ENCODE measurements at places on chromosomes 6 and 20. TPM values are rescaled to one million over a fixed set of nuclear protein-coding genes. Genes with fewer than 3 reads are reported as not detected.

Gene APOBEC2
- not detected for total RNA-seq

Gene WFDC2
- not detected for total RNA-seq

Gene SLC32A1
- not detected for total RNA-seq

Gene DAAM2
- total RNA-seq = 96.0 TPM

Gene CCN6
- total RNA-seq = 0.10 TPM

Gene C20orf202
- total RNA-seq = 0.07 TPM

Gene FOXQ1
- 0.03 TPM for total RNA-seq

Gene PERP
- 22.4 TPM for total RNA-seq

Gene RBM24
- 2.9 TPM for total RNA-seq

Gene TMX4
- total RNA-seq = 20.7 TPM

Gene HLA-DQB1
- total RNA-seq = not detected

Gene SLC52A3
- total RNA-seq = not detected

Gene ROS1
- total RNA-seq = 0.07 TPM

Gene TRIM31
- total RNA-seq = not detected

Gene SPDEF
- not detected for total RNA-seq

Gene BEND3
- total RNA-seq = 2.5 TPM

Data from smooth muscle cell of the pulmonary artery (primary cell).